ENCODE measurements at places on chromosomes 2 and 18.

- peak; percentile 58 for DNase-seq
Observed at GRCh38 chr2:104790100-104790811, 63.7 kb upstream of the POU3F3 start.

DNA sequence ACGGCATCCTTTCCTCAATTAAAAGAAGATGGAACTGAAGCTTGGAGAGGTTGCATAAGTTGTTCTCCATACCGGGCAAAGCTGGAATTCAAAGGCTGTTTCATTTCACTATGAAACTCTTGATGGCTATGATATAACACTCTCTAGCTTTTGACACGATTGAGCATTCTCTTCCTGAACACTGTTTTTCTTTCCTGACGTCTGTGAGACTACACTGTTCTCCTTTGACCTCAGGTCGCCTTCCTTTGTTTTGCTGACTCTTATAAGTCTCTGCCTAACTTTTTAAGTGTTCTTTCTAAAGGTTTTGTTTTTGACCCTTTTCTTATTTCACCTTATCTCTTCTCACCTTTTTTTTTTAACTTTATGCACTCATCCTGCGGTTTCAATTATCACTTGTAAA is 261.8 kb upstream of the LINC00305 start:
- no peak for DNase-seq

DNA sequence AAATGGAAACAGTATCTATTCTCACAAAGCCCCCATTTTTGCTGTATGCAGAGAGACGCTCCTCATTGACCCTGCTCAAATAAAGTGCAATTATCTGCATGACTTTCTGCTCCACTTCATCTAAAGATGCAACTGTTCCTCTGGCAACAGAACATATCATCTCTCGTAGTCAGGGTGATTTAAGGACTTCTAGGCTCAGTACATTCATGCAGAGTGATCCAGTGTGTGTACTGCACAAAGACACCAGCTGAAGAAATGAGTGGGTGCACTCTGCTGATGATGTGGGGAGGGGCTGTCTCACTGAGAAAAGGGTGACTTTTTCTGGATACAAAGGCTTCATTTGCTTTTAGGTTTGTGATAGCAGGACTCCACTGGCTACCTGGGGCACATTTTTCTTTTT is 355.2 kb downstream of the GALNT13 start:
- no peak for DNase-seq

DNA sequence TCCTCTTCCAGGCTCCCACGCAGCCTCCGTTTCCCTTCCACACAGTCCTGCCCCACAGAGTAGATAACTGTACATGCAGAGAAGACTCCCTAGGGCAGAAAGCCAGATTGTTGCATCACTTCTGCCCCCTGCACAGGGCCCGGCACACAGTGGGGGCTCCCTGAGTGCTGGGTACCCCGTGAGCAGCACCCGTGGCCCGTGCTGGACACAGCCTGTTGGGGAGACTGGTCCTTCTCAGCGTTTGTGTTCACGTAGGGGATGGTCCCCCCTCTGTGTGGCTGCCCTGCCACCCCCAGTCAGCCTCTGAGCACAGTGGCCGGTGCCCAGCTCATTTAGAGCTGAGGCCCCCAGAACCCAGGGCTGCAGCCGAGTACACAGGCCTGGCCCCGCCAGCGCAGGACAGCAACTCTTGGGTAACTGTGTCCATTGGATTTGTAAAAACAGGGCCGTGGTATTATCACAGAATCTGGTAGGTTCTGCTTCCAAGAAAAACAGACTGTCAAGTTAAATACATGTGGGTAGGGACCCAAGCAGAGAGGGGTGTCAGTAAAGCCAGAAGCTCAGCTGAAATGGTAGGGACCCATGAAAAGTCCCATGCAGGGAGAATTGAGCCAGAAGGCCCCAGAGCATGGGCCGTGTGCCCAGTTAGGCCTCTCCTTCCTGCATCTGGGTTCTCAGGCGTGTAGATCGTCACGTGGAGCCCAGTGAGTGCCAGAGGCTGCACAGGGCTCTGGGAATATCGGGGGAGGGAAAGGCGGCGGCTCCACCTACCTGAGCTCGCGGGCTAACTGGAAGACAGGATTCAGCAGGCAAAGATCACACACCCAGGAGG is 257.3 kb downstream of the ATAD2B start:
- DNase-seq = peak; percentile 86

GRCh38 chr2:231862071-231862470 is 64.1 kb downstream of the NPPC start:
- no peak for DNase-seq

DNA sequence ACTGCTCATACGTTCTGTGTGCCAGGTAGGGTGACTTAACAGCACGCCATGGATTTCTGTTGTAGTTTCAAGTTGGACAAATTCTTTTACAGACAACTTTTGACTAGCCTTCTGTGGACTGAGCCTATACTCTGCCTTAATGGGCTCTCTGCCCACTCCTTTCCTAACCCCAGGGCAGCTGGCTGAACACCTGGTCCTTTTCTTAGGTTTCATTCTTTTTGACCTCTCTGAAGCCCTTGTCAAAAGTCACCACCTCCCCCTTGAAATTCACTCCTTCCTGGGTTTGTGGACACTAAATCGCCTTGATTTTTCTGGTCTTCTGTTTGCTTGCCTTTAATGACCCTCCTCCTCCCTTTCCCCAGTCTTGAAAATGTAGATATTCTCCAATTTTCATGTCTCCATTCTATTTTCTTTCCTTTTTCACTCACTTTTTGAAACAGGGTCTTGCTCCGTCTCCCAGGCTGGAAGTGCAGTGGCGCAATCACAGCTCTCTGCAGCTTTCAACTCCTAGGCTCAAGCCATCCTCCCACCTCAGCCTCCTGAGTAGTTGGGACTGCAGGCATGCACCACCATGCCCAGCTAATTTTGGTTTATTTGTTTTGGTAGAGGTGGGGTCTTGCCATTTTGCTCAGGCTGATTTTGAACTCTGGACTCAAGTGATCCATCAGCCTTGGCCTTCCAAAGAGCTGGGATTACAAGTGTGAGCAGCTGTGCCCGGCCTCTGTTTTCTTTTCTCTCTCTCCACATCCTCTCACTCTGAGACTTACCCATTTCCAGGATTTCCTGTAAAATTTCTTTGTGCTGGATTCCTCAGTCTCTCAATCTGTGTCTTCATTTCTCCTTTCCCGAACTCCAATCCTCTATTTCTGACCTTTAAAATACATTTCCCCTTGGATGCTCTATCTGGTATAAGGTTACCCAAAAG is 112.9 kb downstream of the PLB1 start:
- DNase-seq = no peak

GRCh38 chr2:42314892-42315468 is 46.0 kb downstream of the COX7A2L start:
- DNase-seq = no peak

DNA sequence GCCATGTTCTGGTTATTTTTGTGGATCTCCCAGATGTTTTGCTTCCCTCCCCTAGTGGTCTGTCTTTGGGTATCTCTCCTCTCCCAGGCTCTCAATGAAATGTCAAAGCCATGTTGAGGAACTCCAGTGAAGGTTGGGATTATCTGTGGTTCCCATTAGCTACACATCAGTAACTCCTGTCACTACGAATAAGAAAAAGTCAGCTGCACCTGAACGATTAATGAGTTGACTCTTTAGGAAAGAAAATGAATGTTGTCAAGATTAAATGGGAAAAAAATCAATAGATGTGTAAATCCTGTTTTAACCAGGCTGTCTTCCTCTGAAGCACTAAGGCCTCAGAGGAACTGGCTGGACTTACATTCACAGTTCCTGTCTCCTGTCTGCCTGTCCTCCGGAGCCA is 94.0 kb upstream of the DAPL1 start:
- DNase-seq = no peak

- no peak for DNase-seq
Observed at GRCh38 chr2:183903026-183903425, 695.3 kb upstream of the ZNF804A start.

DNA sequence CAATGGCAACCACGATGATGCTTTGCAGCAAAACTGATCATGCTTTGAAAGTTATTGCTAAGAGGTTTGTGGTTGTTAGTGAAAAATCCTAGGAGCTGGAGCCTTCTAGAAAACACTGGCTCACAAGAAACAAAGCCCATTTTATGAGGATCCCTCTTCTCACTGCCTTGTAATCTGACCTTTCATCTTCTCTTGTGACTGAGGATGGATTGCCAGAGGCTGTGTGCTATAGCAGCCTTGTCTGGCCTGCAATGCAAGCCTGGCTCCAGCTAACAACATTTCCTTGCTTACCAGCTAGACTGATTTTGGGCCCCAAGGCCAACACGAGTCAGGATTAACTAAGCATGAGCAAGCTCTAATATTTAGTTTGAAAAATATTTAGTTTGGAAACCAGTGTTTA is 13.1 kb downstream of the PIEZO2 start:
- DNase-seq = no peak

DNA sequence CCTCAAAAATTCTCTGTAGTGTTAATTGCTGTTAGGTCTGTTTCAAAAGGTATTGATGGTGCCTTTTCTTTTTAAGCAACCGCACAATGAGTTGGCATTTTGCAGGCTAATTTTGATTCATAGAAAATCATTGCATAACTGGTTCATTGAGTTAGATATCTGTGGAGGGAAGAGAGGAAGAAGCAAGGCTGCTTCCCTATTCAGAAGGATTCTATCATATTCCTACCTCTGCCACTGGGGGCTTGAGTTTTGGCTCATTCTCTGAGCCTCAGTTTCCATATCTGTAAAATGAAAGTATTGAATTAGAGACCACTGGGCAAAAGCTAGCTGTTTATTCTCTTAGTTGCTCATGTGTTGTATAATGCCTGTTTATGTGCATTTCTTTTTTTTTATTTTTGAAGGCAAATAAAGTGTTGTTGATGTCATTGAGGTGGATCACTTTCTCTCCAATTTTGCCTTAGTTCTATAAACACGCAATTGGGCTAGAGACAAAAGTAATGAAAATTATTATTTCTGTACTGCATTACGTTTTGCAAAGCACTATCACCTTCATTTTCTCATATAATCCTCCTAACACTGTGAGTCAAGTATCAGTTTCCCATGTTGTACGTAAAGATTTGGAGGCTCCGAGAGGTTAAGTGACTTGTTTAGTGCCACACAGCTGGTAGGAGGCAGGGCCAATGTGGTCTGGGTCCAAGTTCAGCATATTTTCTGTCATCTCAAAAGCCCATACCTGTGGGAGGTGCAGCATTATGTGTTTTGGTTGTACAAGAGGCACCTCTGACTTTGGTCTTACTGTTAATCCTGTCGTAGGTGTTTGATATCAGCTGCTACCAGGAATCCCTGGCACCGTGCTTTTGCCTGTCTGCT is 5.9 kb downstream of the TRIB2 start:
- DNase-seq = no peak

GRCh38 chr2:128645631-128646030 is 327.0 kb upstream of the HS6ST1 start:
- DNase-seq = no peak

GRCh38 chr2:101337877-101338276 is 29.4 kb upstream of the RNF149 start:
- DNase-seq = no peak

GRCh38 chr2:179057737-179058136 is 7.8 kb upstream of the CCDC141 start:
- DNase-seq = no peak

DNA sequence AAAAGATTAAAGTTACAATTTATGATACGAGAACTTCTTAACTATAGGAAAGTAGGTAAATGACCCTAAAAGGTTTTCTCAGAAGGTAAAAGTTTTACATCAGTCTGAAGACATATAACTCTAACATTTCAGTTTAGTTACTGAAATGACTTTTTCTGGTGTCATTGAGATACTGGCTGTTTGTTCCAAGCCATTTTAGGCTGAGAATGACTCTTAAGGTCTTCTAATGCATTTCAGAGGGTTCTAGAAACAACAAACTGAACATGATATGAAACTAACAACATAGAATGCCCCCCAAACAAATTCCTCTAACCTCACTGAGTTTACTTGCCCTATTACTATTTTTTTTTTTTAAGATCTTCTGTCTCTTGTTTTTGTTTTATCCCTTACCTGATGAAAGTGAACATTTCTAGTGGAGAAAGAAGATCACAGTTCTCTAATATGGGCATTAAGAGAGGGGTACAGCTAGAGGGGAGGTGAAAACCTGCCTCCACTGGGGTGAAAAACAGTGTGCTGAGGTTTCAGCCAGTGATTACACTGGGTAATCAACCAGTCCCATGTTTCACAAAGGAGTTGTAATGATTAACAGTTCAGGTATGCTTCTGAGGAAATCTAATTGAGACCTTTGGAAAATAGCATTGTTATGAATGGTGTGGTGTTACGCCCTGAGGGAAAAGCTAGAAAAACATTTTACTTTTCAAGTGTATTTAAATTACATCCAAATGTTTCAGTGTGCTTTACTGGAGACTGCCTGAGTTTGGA is 11.2 kb downstream of the NABP1 start:
- DNase-seq = no peak

GRCh38 chr2:156448766-156449165 is 12.6 kb downstream of the GPD2 start:
- DNase-seq = no peak

DNA sequence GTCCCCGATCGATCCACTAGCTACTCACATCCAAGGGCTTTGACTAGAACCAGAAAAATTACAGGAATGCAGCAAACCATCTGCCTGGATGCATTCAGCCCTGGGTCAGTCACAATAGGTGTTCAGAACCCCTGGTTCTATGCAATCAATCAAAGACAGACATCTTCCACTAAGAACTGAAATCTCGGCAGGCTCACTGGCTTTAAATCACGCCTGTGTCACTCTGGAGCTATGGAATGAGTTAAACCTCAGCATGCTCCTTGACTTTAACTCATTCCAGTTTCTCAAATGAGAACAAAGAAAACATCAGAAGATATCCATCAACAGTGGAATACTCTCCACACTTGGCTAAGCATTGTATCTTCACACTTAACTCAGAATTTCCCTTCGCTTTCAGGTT is 68.1 kb upstream of the SPTBN1 start:
- no peak for DNase-seq

- DNase-seq = no peak
Observed at GRCh38 chr2:50379351-50379750, 652.6 kb downstream of the NRXN1 start.

DNA sequence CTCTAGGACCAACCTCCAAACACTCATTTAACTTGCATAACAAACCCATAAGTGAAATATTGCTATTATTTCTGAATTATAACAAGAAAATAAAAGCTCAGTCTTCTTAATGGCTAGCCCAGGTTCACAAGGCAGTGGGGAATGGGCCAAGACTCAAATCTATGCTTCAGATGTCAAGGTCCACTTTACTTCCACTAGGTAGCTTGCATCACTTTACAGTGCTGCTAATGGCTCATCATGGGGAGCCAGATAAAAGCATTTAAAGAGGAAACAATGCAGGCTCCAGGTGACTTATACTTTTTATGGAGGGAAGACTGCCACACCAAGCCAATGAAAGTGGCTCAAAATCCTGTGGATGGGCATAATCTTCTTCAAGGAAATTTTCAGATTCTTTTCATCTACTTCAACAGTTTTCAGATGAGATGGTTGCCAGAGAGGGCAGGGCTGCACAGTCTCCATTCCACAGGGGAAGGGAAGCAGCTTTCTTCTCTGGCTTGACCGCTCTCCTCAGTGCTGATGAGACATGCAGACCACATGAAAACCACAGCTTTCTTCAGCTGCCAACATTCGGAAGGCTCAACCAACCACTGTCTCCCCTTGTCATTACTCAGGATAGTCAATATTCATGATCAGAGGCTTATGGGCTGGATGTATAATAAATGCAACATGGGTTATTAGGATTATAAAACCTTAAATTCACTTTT is 361.9 kb upstream of the MEX3C start:
- DNase-seq = no peak

- DNase-seq = no peak
Observed at GRCh38 chr2:143615562-143615961, 486.3 kb downstream of the ARHGAP15 start.

- no peak for DNase-seq
Observed at GRCh38 chr2:238968616-238969384, 120.9 kb downstream of the TWIST2 start.
